Motor neuron (in vitro differentiated cells): ENCODE measurements at places on chromosomes 6 and 20. TPM values are rescaled to one million over a fixed set of nuclear protein-coding genes. Genes with fewer than 3 reads are reported as not detected.

Gene HLA-DQA1
- not detected in 2 replicates for total RNA-seq

GRCh38 chr6:27492631-27493190, 19.8 kb upstream of the ZNF184 start:
- ATAC-seq, result peak; percentile 77

GRCh38 chr20:64131406-64131805, 24.0 kb upstream of the NPBWR2 start:
- ATAC-seq, result peak; percentile 60

DNA sequence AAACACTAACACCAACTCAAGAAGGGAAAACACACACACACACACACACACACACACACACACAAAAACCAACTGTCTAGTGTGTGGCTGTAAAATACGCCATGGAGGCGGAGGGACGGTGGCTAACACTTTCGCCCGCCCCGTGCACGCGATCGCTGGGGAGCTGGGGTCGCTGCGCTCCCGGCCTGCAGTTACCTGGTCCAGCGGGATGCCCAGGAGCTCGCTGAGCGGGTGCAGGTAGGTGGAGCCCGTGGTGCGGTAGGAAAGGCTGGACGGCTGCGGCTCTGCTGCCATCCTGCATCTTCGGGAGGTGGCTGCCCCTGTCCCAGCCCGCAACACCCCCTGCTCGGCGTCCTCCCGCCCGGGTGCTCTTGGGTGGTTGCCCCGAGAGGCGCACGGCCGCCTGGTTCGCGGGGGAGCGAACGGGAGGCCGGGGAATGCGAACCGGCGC, 303 bp downstream of the MBOAT1 start:
- ATAC-seq, result peak; percentile 54

DNA sequence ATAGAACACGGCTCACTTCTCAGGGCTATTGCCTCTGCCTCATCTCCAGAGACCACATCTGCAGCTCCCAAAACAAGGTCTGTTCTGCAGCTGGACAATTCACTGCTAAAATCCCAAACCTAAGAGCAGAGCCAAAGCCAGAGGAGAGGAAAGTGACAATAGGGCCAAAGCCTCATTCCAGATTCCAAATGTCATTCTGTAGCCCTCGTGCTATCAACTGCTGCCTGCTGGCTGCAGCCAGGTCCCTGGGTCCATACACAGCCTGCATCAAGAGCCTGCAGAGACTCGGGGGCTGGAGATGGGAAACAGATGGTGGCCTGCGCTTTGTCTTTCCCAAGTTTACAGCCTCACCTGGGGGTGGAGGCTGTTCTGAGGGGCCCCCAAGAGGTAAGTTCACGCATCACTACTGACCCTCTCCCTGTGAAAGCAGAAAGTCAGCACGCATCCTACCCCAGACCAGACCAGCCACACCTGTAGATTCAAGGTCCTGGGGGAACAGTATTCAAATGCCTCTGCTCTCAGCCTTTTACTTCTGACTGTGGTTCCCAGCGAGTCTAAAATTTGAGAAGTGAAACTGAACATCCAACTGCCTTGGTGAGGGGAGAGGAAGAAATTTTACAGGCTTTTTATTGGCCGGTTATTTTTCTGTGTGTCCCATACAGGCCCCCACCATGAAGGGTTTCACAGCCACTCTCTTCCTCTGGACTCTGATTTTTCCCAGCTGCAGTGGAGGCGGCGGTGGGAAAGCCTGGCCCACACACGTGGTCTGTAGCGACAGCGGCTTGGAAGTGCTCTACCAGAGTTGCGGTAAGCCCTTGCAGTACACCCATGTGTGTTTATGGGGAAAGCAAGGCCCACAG, at the start of gene LY86:
Gene LY86, plus strand, starts transcription at position 657 of the 860 bp plus-strand sequence. Its CDS starts 15 bp downstream, at position 672.
- peak; percentile 86 for ATAC-seq

Gene TSHZ2
- total RNA-seq, result 41.6 and 59.9 TPM in 2 replicates

GRCh38 chr20:21575981-21576740, 62.3 kb upstream of the NKX2-2 start:
- ATAC-seq, result no peak

DNA sequence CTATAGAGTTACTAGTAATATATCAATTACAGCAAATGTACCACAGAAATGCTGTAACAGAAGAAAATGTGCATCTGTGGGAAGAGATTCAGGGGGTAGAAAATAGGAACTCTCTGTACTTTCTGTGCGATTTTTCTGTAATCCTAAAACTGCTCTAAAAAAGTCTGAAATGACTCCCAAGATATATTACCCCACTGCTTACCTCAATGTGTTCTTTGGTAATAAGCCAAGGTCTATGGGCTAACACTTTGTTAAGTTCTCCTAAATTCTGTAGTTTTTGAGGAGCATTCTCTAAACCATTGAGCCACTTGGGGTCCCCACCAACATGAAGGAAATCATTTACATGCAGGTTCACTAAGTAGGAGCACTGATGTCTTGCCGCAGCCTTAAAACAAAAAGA, 94.4 kb downstream of the SESN1 start:
- no peak for ATAC-seq

GRCh38 chr6:32666420-32667300, at the start of gene HLA-DQB1:
HLA-DQB1 (minus strand) TSS chr6:32666657; CDS start chr6:32666607, 50 bp downstream.
- peak; percentile 92 for ATAC-seq

DNA sequence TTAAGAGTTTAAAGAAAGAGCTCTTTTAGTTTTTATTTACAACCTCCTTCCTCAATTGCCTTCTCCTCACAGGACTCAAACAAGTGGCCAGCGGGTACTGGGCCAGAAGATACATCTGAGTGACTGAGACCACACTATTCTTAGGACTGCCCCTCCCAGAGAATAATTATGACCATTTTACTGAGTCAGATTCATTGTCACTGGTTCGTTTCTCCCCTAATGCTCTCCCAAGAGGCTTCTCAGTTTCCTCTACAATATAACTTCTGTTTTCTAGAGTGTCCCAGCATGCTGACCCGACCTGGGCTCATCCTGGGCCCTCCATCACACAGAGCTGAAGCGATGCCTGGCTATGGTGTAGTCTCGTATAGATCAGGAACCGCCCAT, 279.9 kb downstream of the CD83 start:
- ATAC-seq, result no peak

GRCh38 chr6:151140767-151141166, 99.0 kb upstream of the AKAP12 start:
- ATAC-seq, result no peak

- ATAC-seq, result no peak
Observed at GRCh38 chr20:55174172-55174571, 698.8 kb downstream of the DOK5 start.

Gene DUSP15
- 24.0 and 26.7 TPM in 2 replicates for total RNA-seq

Gene DLL1
- 2.9 TPM in 2 replicates for total RNA-seq

DNA sequence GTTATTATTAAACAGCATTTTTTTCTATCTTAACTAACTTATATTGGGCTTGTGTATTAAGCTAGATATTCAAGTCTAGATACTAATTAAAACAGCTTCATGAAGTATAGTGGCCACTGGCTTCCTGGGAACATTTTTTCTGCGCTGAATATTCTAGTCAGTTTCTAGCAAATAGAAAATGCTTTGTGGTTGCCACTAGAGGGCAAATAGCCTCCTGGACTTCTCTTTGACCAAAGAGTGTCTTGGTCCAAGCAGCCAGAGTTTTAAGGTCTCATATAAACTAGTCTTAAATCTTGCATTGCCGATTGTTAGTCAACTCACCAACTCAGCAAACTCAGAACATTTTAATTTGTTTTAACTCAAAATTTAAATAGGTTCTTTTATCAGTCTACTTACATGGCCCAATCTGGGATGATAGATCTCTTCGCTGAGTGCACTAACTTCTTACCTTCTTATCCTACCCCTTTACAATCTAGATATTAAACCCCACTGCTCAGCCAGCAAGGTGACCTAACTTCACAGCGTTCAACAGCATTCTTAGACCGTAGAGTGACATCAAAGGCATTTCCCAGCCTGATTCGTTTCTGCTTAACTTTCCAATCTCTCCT, 24.6 kb upstream of the ID4 start:
- no peak for ATAC-seq

Gene MATN4
- total RNA-seq, result 0.28 TPM in 1 of 2 replicates, not detected in the other

GRCh38 chr20:23286346-23286745, 64.2 kb upstream of the NXT1 start:
- no peak for ATAC-seq

GRCh38 chr6:149884215-149884614, 13.7 kb downstream of the RAET1E start:
- ATAC-seq, result no peak

Gene ULBP2
- 43.6 and 43.9 TPM in 2 replicates for total RNA-seq

GRCh38 chr6:151004383-151005024, 139.0 kb downstream of the MTHFD1L start:
- peak; percentile 52 for ATAC-seq

Gene NNAT
- 453 and 478 TPM in 2 replicates for total RNA-seq

- no peak for ATAC-seq
Observed at GRCh38 chr6:136510299-136510698, 39.9 kb downstream of the MAP7 start.

Gene SIRPD
- total RNA-seq, result 0.13 and 0.18 TPM in 2 replicates
